ENCODE measurements at places on chromosomes 7 and 10.

GRCh38 chr10:62016623-62017490 lies 115.4 kb downstream of the ARID5B start:
- DNase-seq, result peak; percentile 58

DNA sequence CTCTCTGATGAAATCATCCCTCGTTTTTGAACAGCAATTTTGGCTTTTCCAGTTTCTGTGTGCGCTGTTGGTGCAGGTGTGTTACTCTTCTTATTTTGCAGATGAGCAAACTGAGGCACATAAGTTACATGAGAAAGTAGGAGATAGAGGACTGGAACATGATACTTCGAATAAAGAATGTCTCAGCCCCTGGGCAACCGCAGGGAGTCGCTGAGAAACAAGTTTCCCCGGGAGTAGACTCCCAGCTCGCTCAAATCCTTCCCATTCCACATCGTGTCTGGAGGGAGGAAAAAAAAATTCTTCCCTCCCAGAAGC lies 18.0 kb downstream of the MXI1 start:
- no peak for DNase-seq

DNA sequence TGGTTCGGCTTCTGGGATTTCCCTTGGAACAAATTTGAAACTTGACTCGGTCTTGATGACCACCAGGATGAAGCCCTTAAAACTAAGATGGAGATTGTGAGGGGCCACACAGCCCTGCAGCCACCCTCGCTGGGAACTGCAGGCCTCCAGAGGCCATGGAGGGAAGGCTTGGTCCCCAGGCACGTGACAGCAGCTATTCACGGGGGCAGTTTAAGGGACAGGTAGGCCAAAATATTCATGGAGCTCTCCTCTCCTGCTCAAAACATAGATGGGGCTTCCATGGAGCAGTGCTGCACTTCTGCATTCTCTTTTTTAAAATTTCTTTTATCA lies 137.0 kb downstream of the ADCY1 start:
- no peak for DNase-seq

DNA sequence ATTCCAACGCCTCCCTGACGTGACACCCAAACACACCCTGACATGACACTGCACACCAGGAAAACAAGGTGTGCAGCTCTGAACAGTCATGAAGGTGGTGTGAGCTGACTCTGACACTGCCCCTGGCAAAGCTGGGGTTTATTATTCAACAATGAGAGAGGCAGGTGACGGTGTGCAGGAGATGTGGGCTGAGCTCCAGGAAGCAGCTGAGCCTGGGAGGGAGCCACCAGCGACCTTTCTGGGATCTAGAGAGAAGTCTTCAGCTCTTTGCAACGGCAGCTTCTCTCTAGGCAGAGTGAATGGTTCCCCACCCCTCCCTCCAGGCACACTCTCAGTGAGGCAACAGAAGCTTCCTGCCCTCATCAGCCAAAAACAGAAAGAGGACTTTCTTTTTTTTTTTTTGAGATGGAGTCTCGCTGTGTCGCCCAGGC lies 65.6 kb downstream of the SH3PXD2A start:
- no peak for DNase-seq

DNA sequence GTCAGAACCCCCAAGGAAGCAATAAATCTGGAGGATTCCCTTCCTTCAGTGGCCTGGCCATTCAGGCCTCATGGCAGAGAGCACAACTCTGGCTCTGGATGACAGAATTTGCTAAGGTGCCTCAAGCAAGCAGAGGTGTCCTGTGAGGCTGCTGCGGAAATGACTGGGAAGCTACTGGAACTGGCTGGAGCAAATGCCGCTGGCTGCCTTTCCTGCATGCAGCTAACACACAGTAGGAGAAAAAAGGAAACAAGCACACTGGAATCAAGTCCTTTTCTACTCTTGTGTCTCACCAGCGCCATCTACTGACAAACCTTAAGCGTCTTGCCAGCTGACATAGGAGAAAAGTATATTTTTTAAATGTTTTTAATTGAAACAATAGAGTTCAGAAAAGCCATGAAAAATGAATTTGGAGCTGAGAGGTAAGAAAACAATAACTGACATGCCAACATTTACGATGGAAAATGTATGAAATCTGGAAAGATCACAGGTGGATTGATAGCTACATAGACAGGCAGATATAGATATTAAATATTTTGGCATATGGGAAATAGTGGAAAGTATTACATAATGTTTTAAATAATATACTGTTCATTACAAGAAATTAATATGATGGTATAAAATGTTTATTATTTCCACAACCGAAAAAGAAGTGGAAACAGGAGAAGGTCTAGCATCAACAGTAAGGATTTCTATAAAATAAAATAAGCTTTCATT lies 951.6 kb downstream of the ANKRD7 start:
- DNase-seq, result no peak

GRCh38 chr7:41787651-41788350 lies 84.9 kb upstream of the INHBA start:
- DNase-seq, result no peak

GRCh38 chr7:66283003-66283920 lies 78.1 kb downstream of the TPST1 start:
- DNase-seq, result no peak

- DNase-seq, result no peak
Measured at GRCh38 chr7:80859272-80859970, 59.4 kb downstream of the SEMA3C start.

DNA sequence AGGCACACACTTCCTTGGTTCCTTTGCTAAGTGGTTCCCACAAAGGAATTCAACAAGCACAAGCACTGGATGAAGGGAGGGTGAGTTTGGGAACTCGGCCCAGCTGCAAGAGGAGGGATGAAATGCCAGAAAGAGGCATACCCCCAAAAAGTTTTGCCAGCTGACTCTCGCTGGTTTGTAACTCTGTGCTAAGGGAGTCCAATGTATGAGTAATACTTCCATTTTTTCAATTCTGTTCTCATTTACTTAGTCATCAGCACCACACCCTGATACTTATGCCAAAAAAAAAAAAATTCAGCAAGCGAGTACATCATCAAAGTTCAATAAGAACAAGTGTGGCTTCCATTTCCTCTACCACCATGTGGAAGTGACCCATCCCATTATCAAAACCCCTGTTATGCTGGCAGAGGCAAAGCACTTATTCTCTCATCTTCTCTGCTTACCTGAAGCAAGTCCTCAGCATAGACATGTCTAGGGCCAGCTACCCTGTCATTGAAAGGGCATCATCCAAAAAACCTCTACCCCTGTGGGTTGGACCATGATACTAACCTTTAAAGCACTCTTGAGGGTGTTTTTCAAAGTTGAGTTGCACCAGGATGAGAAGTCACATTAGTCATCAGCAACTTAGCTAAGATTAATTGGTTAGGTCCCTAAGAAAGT lies 6.9 kb upstream of the HYCC1 start:
- DNase-seq, result no peak

- DNase-seq, result no peak
Measured at GRCh38 chr10:36766940-36767339, 358.5 kb upstream of the ANKRD30A start.

DNA sequence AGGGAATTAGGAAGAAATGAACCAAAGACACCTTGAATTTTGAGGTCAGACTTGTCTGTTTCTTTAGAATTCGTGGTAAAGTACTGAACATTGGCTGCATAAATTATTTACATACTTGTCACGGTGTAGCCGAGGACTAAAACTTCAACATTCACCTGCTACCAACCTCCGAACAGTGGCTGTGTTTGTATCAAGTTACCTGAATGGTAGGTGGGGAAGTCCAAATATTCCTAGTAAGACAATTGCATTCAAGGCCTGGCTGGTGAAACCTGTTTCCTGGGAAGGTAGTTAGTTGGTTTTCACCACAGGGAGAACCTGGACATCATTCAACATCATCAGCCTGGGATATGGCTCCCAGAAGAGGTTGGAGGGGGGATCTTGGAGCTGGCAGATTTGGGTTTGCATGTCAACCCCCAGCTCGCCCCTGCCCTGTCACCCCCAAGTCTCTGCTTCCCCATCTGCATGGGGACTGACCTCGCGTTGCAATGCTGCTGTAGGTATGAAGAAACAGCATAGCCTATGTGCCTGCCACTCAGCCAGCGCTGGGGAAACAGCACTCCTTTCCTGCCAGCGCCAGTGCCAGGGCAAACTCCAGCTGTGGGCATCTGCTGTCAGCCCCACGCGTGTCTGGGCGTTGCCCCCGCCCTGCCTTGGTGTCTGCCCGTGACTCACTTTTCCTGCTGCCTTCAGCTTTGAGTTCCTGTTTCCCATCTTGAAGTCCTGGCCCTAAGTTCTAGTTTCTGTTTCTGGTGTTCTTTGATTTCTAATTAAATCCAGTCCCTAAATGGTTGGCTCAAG lies 12.7 kb upstream of the LARP4B start:
- peak; percentile 79 for DNase-seq

GRCh38 chr7:2734751-2735571 lies 47.0 kb downstream of the AMZ1 start:
- peak; percentile 42 for DNase-seq

DNA sequence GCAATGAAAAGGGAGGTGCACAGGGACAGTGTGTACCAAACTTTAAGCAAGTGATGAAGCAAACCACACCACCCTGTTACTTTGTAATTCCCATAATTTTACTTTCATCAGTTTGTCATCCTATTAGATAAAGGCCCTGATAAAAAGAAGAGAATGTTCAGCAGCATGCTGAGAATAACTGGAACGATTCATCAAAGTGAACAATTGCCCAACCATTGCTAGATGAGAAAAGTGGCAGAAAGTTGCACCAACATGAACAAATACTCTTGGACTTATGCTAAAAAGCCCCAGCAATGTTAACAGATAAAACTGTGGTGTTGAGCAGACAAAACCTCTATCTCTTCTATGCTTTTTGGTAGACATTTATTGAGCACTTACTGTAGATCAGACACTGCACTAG lies 75.5 kb upstream of the PCGF5 start:
- no peak for DNase-seq

- no peak for DNase-seq
Measured at GRCh38 chr10:80253266-80253962, 36.0 kb downstream of the MAT1A start.

DNA sequence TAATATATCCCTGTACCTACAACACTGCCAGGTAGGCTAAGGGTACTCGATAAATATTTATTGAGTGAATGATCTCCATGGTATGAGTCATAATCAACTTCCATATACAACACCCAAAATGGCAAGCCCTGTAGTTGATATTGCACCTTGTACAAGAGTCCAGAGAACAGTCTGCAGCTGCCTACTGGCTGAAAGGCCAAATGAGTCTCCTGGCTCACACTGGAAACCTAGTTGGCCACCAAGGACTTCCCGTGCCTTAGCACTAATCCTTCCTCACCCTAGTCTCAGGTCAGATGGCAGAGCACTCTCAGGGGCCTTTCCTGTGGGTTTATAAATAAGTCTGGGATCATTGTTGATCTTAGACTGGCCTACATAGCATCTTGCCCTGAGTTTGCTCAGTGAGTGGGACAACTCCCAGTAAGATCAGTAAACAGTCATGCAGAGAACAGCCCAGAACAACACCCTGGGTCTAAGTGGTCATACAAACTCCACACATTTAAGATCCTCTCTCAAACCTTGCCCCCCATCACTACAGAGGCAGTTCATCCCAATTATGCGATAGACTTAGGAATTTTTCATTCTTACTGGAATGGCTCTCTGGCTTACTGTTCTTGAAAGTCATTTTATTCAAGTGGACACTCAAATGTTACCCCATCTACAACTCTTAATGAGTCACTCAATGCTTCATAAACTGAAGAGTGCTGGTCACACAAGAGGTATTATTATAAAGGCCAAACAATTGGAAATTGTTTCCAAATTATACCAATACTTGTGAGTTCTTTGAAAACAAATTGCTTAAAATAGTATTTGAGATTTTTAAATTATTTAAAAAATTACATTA lies 14.7 kb upstream of the SLC16A9 start:
- DNase-seq, result no peak

DNA sequence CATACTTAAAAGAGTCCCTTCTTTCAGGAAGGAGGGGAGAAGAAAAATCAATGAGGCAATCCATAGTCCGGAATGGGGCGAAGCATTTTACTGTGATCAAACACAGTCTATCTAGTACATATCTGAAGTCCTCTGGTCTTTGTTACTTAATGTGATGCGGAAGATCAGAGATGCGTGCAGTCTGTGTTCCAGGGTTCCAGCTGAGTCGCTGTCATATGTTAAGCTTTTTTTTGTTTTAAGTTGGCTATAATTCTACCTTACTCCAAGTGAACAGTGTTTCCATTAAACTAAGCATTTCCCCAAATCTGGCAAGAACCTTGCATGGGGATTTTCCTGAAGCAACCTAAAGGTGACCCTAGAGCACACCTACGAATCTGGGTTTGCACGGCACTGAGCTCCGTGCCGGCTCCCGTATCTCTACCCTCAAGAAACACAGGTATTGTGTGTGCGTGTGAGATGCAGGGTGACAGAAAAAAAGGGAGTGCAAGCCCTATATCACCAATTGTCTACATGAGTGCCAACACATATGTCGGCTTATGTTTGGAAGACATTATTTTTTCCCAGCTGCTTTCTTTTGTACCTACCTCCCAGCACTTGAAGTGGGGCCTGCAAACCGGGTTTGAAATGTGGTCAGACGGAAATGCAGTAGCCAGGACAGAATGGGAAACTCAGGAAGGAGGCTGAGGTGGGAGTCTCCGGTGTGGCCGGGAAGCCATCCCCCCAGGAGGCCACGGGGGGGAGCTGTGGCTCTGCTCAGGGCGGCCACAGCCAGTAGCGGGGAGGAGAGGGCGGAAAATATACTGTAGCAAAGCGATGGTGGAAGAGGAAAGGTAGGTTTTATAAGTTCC lies 435.8 kb upstream of the MGMT start:
- peak; percentile 18 for DNase-seq

DNA sequence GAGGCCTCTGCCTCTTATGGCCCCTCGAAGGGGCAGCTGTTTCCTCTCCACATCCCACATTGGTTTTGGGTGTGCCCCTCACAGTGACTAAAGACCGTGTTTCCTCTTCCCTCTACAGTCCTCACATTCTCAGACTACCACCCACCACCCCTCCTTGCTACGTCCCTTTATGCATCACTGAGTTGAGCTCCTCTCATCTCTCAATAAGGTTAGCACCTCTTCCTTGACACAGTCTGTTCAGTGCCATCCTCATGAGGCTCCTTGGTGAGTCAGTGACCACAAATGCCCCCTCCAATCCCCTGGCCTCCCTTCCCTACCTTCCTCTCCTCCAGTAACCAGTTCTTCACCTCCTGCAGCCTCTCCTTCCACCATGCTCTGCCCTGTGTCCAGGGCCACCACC lies 239.1 kb upstream of the MYO3A start:
- DNase-seq, result peak; percentile 14

GRCh38 chr7:121544726-121545125 lies 148.6 kb upstream of the FAM3C start:
- no peak for DNase-seq

- DNase-seq, result no peak
Measured at GRCh38 chr10:23558361-23558799, 119.5 kb downstream of the OTUD1 start.

Measured in CD4-positive, alpha-beta T cell treated with Interferon gamma for 1 hour (primary cell).